LHCN-M2 (cell line): ENCODE measurements at places on chromosomes 6 and 20.

- peak; percentile 73 for DNase-seq
Measured at GRCh38 chr6:143236151-143236798, 175.6 kb downstream of the AIG1 start.

GRCh38 chr20:42603655-42604054 is 586.1 kb downstream of the PTPRT start:
- DNase-seq, result no peak

GRCh38 chr6:6932341-6932740 is 175.4 kb upstream of the RREB1 start:
- no peak for DNase-seq

GRCh38 chr20:25402583-25402982 is 4.9 kb upstream of the GINS1 start:
- peak; percentile 15 for DNase-seq

DNA sequence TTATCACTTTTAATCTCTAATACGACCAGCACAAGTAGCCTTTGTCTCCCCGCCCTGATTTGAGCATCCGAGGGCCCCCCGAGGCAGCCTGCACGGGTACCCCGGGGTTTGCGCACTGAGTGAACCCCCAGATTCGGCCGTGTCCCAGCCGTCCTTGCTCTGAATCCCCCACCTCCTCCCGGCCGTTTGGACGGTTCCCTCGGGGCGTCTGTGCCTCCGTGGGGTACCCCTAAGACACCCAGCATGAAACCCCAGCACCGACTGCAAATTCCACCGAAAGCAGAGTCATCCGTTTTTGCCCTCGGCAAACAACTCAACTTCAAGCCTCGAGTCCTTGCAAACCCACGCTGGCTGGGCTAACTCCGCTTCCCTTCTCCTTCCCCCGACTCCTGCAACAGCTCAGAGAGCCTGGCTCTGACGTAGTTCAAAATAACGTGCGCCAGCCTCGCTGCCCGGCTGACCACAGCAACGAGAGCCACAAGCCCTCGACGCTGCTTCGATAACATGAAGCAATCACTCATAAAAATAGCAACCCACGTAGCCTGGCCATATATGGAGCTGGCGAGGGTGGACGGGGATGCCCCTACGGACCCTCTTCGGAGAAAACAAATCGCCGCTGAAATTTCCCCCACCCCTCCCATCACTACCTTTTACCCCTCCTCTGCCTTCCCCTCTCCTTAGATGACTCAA is 764 bp upstream of the SNAP25 start:
- DNase-seq, result peak; percentile 68
